ENCODE measurements at places on chromosomes 3 and 15.

- no peak for DNase-seq
Measured at GRCh38 chr3:70726961-70727360, 414.5 kb upstream of the MDFIC2 start.

GRCh38 chr3:162353414-162353813 lies 856.8 kb downstream of the OTOL1 start:
- no peak for DNase-seq

- no peak for DNase-seq
Measured at GRCh38 chr3:73608456-73609314, 16.1 kb downstream of the PDZRN3 start.

- DNase-seq, result no peak
Measured at GRCh38 chr15:99163271-99164062, 58.6 kb downstream of the SYNM start.

DNA sequence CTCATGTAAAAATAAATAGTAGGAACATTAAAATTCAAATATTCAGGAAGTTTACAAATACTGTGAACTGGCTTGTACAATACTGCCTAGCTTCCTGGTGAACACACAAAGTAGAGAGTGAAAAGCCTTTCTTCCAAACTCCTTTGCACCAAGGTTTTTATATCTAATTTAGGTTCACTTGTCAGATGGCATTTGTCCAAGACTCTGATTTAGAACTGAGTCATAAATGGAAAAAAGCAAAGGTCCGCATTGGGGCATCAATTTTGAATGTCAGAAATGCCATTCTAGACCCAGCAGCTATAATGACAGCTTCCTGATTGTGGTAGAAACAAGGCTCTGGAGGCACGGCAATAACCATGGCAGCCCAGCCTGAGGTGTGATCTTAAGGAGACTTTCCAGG lies 160.7 kb downstream of the PDE8A start:
- peak; percentile 63 for DNase-seq

DNA sequence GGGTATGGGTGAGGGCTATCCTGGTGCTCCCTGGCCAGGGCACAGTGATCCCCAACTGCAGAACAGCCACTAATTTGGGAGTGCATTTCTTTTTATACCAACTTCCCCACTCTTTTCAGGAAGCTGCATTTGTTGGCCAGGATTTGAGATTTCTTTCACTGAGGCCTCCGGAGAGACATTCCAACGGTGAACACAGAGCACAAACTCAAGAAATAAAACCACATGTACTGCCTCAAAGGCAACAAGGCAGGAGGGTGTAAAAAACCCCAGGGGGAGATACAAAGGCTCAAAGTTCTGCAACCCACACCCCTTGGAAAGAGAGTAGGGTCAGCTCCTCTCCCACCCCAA lies 65.3 kb downstream of the CPN2 start:
- DNase-seq, result no peak

- DNase-seq, result no peak
Measured at GRCh38 chr15:62348623-62349022, 183.5 kb upstream of the C2CD4B start.

DNA sequence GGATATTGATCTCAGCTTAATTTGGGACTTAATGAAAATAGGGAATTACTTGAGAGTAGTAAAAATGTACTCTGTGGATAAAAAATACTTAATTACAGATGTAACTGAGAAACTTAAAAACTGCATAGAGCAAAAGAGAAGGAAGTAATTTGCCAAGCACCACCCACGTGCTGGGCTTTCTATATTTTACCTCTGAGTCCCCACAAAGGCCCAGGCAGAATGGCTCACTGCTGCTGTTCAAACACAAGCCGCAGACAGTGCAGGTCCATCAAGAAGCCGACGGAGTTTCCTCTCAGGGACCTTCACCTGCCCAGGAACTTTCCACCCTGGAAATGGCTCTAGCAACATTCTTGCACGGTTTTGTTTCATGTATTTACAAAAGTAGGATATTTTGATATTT lies 77.2 kb upstream of the TRPM1 start:
- DNase-seq, result no peak

- DNase-seq, result peak; percentile 28
Measured at GRCh38 chr15:51046799-51047449, 47.8 kb downstream of the TNFAIP8L3 start.

DNA sequence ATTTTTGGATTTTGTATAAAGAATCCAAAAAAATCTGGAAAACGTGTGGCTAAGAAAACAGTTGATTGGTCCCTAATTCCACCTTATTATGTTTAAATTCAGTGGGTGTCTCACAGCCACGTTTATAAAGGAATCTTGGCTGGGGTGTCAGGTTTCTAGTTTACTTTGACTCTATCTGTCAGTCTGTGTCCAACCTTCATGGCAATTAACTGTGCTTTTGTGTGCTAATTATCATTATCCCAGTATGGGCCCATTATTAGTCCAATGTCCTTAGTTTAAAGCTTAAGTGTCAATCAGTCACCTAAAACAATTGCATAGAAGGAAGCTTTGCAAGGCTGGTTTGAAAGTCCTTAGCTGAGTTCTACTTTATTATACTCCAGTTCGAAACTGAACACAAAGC lies 3.7 kb upstream of the CNTN4 start:
- DNase-seq, result no peak

DNA sequence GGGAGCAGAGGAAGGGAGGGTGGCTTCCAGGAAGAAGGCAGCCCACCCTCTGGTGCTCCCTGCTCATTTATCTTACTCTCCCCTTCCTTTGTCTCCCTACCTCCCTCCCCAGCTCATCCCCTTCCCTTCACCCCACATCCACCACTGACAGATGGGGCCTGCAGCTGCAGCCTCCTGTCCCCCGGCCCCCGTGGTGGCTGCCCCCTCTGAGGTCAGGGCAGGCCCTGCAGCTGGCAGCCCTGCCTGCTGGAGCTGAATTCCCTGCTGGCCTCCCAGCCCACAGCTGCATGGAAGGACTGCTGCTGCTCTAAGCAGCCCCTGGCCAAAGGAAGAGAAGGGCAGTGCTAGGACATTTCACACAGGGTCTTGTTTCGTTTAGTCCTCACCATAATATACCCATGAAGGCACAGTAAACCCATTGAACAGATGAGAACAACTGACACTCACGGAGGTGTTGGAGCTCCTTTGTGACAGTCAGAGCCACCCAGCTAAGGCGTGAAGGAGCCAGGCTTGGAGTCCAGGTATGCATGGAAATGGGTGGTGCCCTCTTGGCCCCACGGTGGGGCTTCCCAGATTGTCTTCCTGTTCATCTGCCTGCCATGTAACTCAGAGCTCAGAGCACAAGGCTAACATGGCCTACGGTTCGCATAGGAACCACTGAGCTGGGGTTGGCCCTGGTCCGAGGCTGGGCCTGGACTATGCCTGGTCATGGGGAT lies 121.7 kb upstream of the PRR20G start:
- no peak for DNase-seq

GRCh38 chr3:41629072-41629471 lies 332.8 kb downstream of the ULK4 start:
- DNase-seq, result no peak

DNA sequence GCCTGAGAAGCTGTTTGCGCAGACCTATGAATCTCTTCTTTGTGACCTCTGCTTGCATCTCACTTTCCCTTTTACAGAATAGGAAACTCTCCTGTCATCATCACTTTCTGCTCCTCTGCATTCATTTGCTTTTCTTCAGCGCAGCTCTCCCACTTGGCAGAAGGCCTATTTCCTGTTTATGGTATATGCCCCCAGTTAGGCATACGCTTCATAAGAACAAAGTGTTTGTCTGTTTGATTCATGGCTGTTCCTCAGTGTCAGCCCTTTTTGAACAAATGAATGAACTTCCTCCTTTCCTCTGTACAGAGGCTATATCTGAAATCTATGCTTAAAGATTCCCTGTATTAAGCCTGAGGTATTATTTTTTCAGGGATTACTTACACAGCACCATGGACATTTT lies 1216.9 kb upstream of the GBE1 start:
- no peak for DNase-seq

DNA sequence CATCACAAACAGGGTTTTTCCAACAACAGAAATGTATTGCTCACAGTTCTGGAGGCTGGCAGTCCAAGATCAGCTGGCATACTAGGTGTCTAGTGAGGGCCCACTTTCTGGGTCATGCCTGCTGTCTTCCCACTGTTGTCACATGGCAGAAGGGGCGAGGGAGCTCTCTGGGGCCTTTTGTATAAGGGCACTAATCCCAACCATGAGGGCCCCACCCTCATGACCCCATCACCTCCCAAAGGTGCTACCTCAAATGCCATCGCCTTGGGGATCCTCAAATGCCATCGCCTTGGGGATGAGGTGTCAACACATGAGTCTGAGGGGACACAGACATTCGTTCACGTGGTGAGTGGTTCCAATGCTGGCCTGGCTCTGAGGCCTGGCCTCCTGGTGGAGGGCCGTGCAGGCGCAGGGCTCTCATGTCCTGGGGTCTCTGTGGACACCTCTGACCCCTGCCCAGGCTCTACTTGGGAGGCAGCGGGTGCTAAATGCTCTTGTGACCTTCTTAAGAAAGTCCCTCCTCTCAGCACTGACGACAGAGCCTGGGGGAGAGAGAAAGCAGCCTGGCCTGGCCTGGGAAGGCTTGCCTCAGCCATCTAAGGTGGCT lies 16.8 kb downstream of the NUP210 start:
- no peak for DNase-seq

DNA sequence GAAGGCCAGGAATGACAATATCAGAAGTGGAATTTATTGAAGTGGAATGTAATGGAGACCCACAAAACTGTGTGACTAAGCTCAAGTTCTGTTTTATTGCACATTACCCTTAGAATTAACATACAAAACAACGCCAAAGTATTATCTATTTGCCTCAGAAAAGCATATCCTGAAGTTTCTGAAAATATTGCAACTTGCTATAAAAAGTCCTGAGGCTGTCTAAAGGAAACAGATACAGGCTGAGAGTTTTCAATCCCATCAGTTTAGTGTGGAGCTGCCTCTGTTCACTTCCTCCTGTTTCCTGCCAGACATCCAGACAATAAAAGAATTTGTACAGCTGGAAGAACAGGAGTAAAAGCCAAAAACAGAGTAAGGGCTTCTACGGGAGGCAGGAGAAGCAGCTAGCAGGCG lies 108.8 kb downstream of the FBN1 start:
- peak; percentile 40 for DNase-seq

GRCh38 chr3:71718072-71718471 lies 7.1 kb downstream of the EIF4E3 start:
- DNase-seq, result no peak

- no peak for DNase-seq
Measured at GRCh38 chr15:63321462-63321861, 44.1 kb downstream of the APH1B start.

DNA sequence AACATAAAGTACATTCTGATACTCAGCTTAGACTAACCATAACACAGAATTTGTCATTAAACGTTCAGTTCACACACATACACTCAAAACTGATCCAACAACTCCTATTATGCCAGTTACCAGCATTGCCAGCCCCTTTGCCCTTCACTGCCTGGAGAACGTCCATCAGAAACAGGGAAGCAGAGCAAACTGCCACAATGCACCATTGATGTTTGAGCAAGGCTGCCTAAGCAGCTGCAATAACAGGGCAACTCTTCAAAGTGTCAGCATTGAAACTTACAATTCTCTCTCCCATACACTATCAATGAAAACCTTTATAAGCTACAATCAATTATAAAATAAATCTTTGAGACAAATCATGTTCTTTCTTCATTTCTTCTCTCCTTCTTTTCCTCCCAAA lies 85.1 kb downstream of the ZBTB20 start:
- DNase-seq, result no peak

GRCh38 chr3:8509961-8510360 lies 8.3 kb downstream of the LMCD1 start:
- DNase-seq, result peak; percentile 99

DNA sequence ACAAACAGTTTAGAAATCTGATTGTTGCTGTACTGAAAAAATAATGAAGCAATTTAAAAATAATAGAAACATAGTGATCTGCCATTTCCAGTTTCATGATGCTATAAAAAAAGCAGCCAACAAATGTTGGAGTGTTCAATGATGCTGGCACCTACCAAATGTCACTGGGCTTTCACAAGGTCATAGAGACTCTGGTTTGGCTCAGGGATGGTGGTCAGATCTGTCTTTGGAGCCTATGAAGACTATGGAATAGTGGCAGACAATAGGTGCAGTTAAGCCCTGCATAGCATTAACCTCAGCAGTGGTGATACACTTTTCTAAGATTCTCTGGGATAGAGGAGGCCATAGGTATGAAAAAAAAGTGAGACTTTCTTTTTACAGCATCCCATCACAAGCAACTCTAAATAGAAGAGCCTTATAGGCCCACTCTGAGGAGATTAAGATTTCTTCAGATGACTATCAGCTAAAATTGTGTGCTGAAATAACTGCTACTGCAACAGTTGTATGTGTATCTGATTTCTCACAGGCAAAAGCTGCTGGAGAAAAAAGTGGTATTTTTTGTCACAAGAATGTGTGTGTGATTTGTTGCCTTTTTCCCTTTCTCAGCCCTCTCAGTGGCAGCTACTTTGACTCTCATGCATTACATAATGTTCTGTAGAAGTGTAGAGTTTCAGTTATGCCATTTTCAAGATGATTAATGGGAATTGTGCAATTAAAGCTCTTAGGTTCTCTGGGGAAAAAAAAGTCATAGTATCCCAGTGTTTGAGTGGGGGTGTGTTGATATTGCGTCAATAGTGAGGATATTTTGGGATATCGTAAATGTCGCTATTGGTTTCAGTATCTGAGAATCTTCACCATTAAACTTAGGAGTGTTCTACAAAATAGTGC lies 137.4 kb downstream of the MBNL1 start:
- peak; percentile 96 for DNase-seq

GRCh38 chr3:50278880-50279224 lies at the start of gene LSMEM2:
Gene LSMEM2 (plus strand): TSS chr3:50279087. CDS start chr3:50279114, 27 bp downstream.
- no peak for DNase-seq

DNA sequence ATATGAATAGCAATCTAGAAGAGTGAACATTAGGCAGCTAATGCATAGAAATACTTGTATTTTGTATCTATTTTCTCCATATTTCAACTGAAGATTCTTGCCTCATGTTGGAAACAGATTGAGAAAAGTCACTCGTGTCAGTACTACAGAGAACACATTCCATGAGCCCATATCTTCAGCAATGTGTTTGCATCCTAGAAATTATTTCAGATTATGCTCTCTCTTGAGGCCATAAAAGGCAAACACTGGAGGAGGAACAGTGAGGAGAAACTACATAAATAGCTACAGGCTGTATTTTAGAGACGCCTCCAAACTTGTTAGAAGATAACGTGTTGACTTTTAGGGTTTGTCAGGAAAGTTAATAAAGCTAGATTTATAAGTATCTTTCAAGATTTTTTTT lies 906.9 kb downstream of the FHIT start:
- no peak for DNase-seq

DNA sequence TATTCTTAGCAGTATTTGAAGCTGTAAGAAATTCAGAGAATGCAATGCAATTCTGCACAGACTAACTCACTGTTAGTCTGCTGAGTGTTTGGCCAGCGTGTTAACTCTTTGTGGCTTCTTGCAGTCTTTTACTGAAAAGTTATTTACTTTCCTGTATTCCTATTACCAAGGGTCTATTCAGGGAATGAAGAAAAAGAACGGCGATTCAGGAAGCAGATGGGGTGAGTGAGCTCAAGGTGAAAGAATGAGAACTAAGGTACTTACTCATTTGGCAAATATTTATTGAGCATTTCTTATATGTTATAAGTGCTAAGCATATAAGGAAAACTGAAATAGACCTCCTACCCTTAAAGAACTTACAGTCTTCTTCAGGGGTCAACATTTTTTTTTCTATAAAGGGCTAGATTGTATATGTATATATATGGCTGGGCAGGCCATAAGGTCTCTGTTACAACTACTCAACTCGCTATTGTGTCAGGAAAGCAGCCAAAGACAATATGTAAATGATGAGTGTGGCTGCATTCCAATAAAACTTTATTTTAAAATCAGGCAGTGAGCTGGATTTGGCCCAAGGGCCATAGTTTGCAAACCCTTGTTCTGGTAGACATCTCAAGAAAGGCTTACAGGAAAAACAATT lies 271.9 kb upstream of the GADL1 start:
- DNase-seq, result peak; percentile 66

- DNase-seq, result peak; percentile 58
Measured at GRCh38 chr3:188431553-188431952, 277.6 kb downstream of the LPP start.

Measured in fibroblast of mammary gland (primary cell).